ENCODE measurements at places on chromosomes 6 and 20.

DNA sequence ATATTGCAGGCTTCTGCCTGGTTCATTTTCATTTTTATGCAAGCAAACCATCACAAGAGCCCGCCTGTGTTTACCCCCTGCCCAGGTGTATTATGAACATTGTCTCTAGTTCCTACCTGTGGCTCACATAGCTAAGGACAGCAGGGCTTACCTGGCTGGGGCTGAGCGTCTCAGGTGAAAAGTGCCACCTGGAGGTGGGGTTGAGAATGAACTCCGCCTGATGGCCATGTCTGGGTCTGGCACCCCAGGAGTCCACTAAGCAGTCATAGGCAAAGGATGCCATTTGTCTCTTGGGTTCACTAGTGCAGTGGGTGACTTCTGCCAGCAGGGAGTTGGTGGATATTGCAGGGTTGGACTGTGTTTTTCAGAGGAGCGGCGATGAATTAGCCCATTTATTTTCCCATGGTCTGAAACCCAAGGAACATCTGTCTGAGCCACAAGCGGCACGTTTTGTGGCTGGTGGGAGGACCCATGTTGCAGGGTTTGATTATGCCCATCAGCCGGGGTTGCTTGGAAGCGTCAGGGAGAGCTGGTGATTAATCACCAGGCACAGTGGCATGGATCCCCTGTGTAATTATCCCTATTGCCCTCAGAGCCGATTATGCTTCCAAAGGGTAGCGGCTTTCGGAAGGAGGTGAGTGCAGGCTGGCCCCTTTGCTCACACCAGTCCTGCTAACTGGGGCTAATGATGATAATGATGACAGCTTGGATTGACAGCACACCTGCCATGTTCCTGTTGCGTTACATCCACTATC is 92.1 kb downstream of the CDH26 start:
- peak; percentile 20 for DNase-seq

DNA sequence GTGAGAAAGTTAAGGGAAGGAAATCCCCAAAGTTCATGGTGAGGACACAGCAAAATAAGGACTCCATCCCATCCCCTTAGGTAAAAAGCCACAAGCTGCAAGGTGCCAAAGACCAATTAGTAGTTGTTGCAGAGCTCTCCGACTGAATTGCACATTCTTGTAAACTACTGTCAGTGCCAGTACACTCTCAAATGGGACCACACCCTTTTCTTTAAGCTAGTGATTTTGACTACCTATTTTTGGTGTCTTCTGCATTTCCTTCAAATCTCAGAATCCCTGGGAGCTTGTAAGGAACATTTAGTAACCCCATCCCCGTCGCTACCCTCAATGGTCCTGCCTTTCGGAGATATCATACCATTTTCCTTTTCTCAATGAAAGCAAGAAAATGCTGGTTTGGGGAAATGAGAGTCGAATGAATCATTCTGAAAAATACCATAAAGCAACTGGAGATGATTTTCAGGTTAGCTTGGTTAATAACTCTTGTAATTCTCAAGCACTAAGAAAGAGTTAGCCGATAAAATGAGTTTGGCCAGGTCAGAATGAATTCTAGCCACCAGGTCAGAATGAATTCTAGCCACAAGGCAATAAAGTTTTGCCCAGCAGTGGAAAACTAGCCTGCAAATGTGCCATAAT is 5.2 kb upstream of the HMGN3 start:
- no peak for DNase-seq

DNA sequence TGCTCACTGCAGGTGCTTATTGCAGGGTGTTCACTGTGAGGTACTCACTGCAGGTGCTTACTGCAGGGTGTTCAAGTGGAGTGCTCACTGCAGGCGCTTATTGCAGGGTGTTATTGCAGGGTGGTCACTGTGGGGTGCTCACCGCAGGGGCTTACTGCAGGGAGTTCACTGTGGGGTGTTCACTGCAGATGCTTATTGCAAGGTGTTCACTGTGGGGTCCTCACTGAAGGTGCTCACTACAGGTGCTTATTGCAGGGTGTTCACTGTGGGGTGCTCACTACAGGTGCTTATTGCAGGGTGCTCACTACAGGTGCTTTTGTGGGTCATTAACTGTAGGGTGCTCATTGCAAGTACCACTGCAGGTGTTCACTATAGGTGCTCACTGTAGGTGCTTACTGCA is 20.2 kb downstream of the APMAP start:
- no peak for DNase-seq

DNA sequence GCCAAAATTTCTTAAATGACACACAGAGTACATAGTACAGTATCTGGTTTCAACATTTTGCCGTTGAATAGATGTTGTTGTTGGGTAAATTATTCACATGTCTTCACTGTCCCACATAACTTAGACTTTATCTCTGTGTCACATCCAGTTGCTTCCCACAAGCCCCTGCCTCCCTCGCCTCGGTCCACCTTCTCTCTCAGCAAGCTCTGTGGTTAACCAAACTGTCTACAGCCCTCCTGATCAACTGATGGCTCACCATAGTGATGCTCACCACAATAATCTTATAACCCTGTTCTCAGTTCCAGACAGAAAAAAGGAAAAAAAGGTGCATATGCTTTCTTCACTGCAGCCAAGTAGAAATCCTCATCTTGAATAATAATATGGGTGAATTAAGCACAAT is 23.0 kb downstream of the IL17F start:
- no peak for DNase-seq

- DNase-seq = no peak
Measured at GRCh38 chr6:6377621-6378020, 57.2 kb upstream of the F13A1 start.

DNA sequence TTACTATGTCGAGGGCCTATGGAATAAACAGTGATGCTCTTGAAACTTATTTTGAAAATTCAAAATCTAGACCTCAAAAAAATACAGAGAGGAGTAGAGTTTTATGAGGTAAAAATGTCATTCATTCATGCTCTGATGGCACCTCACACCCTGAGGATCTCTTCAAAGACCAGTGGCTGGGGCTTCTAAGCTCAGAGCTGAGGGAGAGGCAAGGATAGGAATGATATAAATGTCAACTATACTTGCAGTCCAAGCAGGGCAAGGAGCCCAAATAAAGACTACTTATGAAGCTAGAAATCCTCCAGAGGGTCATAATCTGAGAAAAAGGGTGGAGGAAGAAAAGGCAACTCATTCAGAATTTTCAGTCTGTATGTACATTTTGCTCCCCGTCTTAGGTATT is 136.7 kb upstream of the CARMIL1 start:
- no peak for DNase-seq

GRCh38 chr20:37901654-37902503 is 1.0 kb upstream of the VSTM2L start:
- peak; percentile 39 for DNase-seq

DNA sequence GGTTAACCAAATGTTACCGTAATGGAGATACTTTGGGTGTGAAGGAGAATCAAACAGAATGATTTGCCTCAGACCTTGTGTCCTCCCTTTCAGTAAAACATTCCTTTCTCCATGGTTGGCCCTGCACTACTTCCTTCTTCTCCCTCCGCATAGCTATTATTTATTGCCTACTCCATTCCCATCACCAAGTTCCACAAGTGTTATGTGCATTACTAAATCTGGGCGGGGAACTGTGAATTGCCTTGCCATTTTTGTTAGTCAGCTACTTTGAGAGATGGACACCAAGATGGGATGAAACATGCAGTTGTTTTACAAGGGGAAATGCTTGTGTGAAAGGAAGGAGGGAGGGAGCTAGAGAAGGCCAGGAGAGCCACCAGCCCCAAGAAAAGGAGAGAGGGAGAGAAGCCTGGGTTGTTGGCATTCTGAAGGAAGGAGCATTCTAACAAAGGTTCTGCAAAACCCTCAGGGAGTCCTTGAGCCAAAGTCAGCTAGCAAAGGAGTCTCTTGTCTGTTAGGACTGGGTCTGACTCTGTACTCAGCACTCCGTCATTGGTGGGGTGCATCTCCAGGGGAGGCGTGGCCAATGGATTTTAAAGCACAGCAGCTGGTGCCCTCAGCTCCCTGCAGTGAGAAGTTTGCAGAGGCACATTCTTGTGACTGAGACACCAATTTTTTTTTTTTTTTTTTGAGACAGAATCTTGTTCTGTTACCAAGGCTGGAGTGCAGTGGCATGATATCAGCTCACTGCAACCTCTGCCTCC is 83.6 kb upstream of the CHD6 start:
- DNase-seq = no peak

DNA sequence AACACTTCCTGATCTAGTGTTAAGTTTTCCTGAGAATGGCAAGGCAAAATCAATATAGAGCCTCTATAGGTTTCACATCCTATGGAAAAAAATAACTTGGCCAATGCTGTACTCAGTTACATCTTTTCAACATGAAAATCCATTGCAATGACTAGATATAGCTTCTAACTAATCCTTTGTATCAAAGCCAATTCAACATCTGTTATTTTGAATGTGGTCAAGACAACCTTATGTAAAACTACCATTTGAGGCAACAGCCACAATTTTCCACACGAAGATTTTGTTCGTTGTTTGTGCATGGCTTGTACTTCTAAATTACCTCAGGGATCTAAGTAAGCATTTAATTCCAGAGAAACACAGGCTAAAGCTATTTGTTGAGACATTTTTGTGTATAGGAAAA is 637.8 kb upstream of the EYS start:
- no peak for DNase-seq

GRCh38 chr20:33933469-33933909 is 60.2 kb upstream of the RALY start:
- peak; percentile 48 for DNase-seq

DNA sequence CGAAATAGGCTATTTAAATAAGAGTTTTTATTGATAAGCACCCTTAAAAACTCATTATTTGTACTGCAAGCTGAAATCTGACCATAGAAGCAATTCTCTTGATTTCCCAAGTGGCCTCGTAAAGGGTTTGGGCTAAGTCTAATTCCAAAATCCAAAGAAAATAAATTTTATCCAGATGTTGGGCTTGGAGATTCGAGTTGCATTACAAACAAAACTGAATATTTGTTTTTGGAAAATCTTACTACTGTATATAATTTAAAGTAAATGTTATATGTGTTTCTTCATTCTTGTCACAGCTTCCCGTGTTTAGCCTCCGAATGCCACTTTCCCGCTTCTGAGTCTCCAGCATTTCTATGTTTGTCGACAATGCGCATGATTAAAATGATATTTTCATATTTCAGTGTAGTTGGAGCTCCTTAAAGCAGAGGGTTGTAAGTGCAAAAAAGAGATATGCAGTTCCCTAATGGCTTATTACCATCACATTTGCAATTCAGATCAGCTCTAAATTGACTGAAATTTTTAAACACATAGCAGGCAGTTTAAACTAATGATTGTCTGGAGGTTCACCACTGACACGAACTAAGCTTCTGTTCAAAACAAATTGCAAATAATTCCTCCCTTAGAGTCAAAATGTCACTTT is 47.0 kb downstream of the PRL start:
- no peak for DNase-seq

GRCh38 chr6:84639396-84639795 is 125.0 kb downstream of the TBX18 start:
- DNase-seq = no peak

DNA sequence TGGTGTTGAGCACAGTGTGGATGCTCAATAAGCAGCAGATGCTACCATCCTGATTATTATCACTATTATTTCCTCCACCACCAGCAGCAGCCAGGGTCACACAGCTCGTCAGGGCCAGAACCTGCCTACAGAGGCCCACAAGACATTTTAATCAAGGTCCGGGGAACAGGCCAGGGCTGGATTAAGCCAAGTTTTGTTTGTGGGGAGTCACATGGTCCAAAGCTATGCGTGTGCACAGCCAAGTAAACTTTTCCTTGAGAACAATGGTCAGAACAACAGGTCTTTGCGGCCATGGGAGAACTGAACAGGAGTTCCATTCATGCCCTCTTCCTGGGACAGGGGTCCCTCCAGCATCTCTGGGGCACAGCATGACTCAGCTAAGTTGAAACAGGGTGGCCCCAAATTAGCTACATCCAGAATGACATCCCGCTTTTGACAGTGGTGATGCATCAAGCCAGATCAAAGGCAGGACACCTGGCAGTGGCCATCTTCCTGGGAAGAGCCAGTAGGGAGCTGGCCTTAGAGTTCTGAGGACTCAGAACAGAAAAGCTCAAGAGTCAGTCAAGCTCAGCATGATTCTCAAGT is 11.7 kb downstream of the SNTA1 start:
- no peak for DNase-seq

- no peak for DNase-seq
Measured at GRCh38 chr20:24773751-24774201, 175.3 kb upstream of the CST7 start.

DNA sequence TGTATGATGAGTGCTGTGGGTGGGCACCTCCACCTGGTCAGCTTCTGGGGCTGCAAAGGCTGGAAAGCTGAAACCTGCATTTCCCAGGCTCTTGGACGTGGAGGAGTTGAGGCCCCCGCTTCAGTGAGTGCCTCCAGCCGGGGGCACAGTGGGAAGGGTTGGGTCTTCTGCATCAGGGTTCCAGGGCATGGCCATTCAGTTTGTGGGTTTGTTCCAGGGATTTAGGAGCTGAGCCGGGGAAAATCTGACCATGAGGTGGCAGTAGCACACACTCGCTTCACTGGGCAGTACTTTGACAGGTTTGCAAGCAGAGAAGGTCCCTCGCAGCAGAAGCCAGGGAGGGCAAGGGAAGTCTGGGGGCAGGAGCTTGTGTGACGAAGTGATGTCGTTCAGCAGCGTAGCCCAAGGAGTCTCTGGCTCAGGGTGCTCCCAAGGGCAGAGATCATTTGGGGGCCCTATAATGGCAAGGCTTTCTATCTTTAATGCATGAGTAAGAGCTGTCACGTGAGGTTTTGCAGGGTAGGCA is 69.5 kb upstream of the SULF2 start:
- peak; percentile 26 for DNase-seq

DNA sequence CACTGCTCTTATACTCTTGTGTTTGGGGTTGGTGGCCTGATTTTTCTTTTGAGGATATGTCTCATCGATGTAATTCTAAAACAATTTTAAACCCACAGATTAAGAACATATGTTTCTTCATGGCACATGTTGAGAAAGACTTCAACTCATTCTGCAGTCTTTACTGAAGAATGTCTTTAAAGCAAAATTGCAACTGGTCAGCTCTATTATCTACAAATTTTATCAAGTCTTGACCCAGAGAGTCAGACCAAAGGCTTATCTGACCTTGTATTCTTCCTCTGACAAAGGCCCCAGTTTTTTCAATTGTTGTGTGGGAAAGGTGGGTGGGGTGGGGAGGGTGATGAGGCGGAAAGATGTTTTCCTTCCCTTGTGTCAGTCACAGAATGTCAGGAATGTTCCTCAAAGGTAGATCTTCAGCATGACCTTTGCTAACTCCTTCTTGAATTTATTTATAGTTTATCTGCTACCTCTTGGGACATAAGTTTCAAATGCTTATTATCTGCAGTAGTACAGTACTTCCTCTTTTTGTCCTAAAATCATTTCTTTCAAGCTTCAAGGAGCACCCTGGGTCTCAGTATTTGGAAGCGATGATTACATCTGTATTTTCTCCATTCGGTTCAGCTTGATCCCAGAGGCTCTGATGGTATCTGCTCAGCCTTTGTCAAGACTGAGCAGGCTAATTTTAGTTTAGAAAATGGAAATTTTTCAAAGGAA is 63.2 kb upstream of the TIAM2 start:
- DNase-seq = no peak
